ENCODE measurements at places on chromosomes 7 and 10.
A peak's percentile ranks its signal among the peaks of the same experiment; 100 is the strongest.

DNA sequence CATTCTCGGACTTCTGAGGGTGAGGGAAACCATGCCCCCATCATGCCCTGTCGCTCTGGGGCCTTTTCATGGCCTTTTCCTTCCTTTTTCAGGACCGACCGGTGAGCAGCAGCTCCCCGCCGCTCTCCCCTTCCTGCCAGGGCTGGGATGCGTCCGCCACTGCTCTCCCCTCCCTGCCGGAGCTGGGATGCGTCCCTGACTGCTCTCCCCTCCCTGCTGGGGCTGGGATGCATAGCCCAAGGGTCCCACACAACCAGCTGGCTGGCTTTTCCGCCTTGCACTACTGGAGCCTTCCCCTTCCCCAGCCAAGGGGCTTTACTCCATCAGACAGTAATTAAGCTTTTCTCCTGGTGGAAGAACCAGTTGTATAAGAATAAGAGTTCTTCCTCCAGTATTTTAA lies 129.7 kb upstream of the COBL start:
- DNase-seq: no peak

- DNase-seq: no peak
Observed at GRCh38 chr10:13739183-13739582, 152.4 kb downstream of the PRPF18 start.

- DNase-seq: no peak
Observed at GRCh38 chr7:101829374-101829773, 11.9 kb downstream of the CUX1 start.

- DNase-seq: no peak
Observed at GRCh38 chr10:119135513-119135881, 30.0 kb downstream of the SFXN4 start.

GRCh38 chr7:43294080-43294630 lies 181.7 kb downstream of the HECW1 start:
- DNase-seq: no peak

DNA sequence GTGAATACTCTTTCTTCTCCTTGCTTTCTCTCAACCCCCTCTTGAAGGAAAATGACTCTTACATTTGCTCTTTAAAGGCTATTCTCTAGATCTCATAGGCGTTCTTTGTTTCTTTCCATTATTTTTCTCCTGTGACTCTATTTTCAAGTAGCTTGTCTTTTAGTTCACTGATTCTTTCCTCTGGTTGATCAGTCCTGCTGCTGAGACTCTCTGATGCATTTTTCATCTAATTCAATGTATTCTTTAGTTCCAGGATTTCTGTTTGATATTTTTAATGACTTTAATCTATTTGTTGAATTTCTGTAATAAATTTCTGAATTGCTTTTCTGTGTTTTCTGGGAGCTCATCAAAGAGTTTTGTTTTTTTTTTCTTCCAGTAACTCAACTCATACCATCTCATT lies 397.7 kb downstream of the CNTNAP2 start:
- DNase-seq: no peak

DNA sequence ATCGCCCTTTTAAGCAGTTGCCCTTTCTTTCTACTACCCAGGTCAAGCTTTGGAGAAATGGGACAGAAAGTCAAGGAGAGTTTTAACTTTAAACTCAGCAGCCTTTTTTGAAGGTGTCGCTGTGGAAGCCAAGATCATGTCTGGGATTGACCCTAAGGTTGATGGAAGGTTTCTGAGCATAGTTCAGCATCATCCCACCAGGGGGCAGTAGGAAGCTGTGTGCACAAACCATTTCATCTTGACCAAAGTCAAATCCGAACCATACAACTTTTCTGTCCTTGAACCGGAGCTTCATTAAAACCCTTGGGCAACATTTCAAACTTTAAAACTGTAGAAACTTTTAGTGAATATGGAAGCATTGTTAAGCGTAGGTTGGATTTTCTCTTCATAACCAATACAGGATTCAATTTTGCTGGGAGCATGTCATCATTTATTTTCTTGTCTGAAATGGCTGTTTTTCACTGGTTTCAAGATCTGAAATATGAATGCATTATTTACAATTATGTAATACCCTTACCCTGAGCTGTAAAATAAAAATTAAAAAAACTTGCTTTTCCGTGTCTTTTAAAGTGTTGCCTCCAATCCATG lies 214.4 kb upstream of the KIAA1217 start:
- DNase-seq: peak; percentile 47

DNA sequence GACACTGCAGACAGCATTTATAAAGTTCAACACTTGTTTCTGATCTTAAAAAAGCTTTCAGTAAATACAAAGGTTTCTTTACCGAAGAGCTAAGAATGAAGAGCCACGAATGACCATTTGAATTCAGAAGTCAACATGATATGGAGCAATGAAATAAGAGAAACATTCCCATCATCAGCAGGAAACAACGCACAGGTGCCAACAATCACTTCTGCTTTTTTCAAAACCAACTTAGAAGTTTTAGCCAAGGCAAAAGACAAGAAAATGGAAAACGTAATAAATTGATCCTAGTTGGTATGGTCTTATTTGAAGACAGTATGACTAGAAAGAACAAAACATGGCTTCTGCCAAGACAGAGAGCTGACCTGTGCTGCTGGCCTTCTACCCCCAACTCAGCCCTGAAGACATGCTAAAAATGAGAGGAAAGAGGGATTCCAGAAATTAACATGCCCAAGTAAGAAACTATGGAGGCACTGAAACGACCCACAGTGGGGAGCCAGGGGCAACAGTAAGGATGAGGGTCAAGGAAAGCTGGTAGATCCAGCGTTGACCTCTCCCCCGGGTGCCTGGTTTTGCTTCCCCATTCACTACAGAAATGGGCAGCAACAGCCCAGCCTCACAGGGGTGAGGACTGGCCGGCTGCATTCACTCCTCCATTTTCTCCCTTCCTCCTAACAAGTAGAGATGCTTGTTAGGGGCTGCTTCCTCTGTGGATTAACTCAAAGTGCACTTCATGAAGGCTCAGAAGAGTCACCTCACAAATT lies 30.1 kb downstream of the VPS41 start:
- DNase-seq: no peak

DNA sequence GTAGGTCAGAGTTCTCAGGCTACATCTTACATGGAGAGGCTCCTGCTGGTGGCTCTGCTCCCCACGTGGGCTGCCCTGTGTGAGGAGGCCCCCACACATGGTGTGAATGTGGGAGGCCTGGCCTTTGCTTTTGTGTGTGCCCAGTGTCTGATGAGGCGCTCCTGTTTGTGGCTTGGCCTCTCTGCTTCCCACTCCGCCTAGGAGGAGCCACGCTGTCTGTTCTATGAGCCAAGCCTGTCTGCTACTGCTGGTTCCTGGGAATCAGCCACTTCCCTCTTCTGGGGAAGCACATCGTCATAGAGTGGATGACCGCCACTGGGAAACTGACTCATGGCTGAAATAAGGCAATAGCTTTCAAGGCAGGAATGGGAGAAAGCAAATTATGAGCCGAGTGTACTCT lies 87.1 kb downstream of the CYP26A1 start:
- DNase-seq: no peak

GRCh38 chr7:152128741-152129461 lies 103.4 kb downstream of the GALNT11 start:
- DNase-seq: no peak

- DNase-seq: no peak
Observed at GRCh38 chr7:97003262-97004246, 1.8 kb upstream of the DLX6 start.

DNA sequence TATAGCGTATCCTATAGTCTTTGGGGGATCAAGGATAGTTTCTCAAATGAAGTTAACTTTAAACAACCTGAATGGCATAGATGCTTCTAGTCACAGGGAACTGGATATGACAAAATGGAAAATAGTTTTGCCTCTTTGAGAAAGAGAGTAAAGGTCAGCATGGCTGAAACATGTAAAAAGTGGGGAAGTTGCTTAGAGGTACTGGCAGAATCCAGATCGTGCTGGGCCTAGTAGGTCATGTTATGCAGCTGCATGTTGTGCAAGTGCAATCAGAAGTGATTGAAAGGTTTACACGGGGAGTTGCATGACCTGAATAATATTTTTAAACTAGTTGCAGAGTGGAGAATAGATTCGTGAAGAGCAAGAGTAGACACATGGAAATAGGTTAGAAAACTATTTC lies 201.1 kb upstream of the HDAC9 start:
- no peak for DNase-seq

DNA sequence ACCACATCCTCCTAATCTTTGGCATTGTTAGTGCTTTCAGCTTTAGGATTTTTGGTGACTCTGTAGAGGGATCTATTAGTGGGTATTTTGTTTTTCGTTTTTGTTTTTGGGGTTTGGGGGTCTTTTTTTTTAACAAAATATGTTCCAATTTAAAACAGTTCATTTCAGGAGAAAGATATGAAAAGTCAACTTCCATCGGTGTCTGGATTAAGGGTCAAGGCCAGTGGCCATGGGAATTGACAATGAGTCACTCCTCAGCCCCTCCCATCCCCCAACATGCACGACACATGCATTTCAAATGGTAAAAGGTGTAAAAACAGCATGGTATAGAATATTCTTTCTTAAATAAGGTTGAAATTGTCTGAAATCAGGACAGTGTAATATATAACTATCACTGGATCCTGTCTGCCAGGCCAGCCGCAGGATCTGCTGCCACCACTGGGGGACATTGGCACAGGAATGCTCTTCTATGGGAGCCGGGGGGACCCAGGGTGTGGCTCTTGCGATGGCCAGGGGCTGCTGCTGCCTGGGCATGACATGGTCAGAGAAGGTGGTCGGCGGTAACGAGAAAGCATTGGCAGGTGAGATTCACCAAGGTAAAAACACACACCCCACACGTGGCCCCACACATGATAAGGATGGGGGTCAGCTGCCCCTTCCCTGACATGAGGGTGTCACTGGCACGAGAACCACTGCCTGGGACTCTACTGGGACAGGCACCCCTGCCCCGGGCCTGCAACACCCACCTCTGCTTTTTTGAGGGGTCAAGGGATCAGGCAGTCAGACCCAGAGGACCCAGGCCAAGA lies 126.2 kb upstream of the KCTD7 start:
- DNase-seq: no peak

GRCh38 chr10:86929468-86930380 lies 27.7 kb downstream of the MMRN2 start:
- no peak for DNase-seq

DNA sequence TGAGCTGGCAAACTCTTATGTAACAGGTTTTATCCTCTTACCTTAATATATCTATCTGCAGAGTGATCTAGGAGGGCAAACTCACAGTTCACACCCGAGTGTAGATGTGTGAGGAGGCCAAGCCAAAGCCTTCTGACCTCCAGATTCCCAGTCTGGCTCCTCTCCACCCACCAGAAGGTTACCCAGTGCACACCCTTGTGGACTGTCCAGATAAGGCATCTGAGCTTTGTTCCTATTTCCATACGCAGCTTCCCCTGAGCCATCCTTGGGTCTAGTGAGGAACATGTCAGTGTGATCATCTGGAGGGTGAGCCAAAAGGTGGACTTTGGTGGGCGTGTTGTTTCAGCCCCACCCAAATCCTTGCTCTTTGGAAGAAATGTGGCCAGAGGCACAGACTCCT lies 203.0 kb upstream of the MEOX2 start:
- peak; percentile 29 for DNase-seq

GRCh38 chr7:90092506-90092905 lies 61.8 kb upstream of the STEAP1 start:
- DNase-seq: no peak

- no peak for DNase-seq
Observed at GRCh38 chr7:118372530-118372929, 148.0 kb downstream of the ANKRD7 start.

- peak; percentile 7 for DNase-seq
Observed at GRCh38 chr10:87092376-87092860, 2.2 kb downstream of the GLUD1 start.

- DNase-seq: no peak
Observed at GRCh38 chr10:116848032-116848943, 1.0 kb upstream of the ENO4 start.

GRCh38 chr7:93620057-93620456 lies 45.5 kb upstream of the CALCR start:
- DNase-seq: no peak

DNA sequence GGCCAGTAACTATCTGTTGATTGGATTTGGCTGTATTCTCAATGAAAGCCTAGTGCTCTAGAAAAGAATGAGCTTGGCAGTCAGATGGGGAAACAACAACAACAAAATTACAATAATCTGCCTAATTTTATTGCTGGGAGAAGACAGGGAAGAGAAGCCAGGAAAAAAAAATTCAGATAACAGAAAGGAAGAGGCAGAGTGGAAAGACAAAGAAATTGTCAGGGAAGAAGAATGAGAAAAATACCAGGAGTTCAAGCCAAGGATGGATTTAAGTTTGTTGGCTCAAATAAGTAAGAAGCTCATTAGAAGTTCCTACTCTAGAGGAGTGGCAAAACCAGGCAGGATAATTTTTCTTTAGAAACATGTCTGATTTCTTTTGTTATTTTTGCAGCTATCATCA lies 45.9 kb upstream of the PRKG1 start:
- DNase-seq: no peak

DNA sequence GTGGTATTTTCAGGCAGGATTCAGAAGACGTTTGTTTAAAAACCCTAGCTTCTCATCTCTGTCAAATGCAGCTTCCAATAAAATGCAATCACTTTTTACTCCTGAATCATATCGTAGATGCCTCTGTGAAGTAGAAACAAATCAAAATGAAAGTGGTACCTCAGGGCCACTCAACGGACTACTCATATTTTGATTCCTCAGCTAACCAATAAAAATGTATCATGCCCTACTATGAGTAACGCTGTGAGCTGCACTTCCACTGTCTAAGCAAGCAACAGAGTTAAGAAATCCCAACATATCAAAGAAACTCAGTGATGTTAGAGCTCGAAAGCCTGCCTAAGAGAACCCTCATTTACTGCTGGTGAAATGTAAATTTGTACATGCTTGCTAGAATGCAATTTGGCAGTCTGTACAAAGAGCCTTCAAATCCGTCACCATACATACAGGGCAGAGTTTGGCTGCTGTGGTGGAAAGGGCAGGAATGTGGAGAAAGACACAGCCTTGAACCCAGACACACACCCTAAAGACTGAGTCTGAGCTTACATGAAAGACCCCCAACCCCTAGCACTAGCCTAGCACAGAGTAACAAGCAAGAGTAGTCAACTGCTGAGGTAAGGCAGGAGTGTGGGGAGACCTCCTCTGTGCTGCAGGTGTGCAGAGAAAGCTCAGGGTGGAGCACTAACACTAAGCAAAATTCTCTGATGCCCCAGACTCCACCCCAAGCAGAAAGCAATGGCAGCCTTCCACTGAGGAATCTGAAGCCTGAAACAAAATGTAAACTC lies 151.5 kb downstream of the ANK3 start:
- DNase-seq: no peak

GRCh38 chr10:7301006-7301778 lies 109.6 kb downstream of the SFMBT2 start:
- DNase-seq: no peak

DNA sequence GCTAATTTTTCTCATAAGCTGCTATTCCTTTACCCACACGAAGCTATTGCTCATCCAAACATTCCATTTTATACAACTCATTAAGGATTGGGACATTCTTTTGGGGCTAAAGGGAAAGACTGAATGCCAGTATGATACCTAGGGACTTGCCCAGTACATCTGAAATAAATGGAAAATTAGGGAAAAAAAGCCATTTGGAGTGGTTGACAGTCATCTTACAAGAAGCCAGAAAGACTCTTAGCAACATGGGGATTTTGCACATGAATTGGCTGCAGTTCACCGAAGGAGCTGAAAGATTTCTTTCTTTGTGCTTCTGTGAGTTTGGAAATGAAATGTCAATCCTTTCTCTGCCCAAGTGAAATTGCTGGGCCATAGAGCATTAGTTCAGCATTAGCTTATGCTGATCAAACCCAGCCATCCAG lies 43.3 kb upstream of the MTURN start:
- DNase-seq: no peak

Measured in SW480 (cell line).